Aorta (tissue), 5 donors: ENCODE measurements at places on chromosomes 5 and 9. TPM values are rescaled to one million over a fixed set of nuclear protein-coding genes. Genes with fewer than 3 reads are reported as not detected.
A peak's percentile ranks its signal among the peaks of the same experiment; 100 is the strongest.

RXRA gene
- 67.8 TPM for total RNA-seq

SPINK9 gene
- total RNA-seq: not detected

EGFLAM gene
- 13.5 TPM for total RNA-seq

LOX gene
- 125 TPM for total RNA-seq

CYSTM1 gene
- total RNA-seq: 56.5 TPM

WWC1 gene
- 0.36 TPM for total RNA-seq

FGF10 gene
- total RNA-seq: 10.0 TPM

NDFIP1 gene
- 120 TPM for total RNA-seq

PBX3 gene
- 21.6 TPM for total RNA-seq

SKP2 gene
- total RNA-seq: 16.1 TPM

FBN2 gene
- 1.5 TPM for total RNA-seq

DNA sequence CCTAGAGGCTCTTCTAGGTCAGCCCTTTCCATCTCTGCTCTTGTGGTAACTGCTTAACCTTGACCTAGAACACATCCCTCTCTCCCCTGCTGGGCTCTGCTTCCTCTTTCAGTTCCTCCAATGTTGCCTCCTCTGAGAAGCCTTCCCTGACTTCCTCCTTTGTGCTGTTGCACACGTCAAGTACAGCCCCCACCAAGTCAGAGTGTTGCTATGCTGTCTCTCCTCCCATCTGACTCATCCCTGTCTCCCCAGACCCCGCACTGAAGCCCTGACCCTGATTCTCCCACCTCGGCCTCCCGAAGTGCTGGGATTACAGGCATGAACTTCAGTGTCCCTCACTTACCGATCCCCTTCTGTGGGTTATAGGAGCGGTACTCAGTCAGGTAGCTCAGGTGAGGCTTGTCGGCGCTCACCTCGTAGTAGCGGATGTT lies 10.4 kb upstream of the TRIM14 start:
- no peak for DNase-seq
- H3K27ac ChIP-seq: no peak overlapping the region
- no peaks in the 10 kb centered on the region for H3K36me3 ChIP-seq
- no peak overlapping the region for H3K4me3 ChIP-seq

DNA sequence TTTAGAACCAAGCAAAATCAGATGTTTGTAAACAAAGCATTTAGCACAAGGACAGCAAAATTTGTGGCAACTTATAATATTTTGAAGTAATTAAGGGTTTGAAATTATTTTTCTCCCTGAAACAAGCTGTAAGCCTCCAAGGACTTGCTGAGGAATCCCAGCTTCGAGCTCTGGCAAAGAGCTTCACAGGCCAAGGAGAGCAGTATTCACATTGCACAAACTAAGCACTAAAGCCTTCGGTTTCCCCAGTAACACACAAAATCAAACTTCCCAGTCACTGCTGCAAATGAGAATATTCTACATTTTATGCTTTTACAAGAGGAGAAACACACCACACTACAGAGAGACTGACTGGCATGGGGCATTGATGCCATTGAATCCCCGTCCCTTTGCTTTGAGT lies 101.9 kb downstream of the WDR41 start:
- no peaks in the 10 kb centered on the region for H3K36me3 ChIP-seq
- no peaks in the 10 kb centered on the region for H3K27me3 ChIP-seq
- H3K4me3 ChIP-seq: no peak overlapping the region
- H3K4me1 ChIP-seq: peaks cover 5% of the 10 kb centered on the region
- H3K27ac ChIP-seq: peak overlapping the region; percentile 78

DNA sequence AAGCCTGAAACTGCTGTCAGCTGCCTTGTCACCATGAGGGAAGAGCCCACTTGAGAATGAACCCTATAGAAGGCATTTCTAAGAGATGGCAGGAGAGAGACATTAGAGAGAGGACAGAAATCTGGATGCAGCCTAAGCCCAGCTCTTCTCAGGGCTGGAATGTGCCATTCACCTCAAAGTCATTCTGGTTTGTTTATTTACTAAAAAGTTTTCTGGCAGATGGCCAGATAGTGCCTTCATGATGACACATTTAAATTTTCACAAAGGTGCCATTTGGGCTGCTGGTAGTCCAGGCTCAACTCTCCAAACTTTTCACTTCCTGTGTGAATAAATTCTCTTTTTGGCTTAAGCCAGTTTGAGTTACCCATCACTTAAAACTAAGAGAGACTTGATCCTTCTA lies 144.6 kb upstream of the ZNF366 start:
- no peak for DNase-seq
- H3K27me3 ChIP-seq: no peaks in the 10 kb centered on the region
- no peak overlapping the region for H3K4me3 ChIP-seq
- no peak overlapping the region for H3K27ac ChIP-seq
- H3K4me1 ChIP-seq: no peaks in the 10 kb centered on the region

- H3K4me3 ChIP-seq: no peak overlapping the region
- no peaks in the 10 kb centered on the region for H3K27me3 ChIP-seq
- no peaks in the 10 kb centered on the region for H3K36me3 ChIP-seq
- no peak overlapping the region for H3K27ac ChIP-seq
- no peaks in the 10 kb centered on the region for H3K4me1 ChIP-seq
Measured at GRCh38 chr5:120456006-120456405, 8.1 kb upstream of the PRR16 start.

DNA sequence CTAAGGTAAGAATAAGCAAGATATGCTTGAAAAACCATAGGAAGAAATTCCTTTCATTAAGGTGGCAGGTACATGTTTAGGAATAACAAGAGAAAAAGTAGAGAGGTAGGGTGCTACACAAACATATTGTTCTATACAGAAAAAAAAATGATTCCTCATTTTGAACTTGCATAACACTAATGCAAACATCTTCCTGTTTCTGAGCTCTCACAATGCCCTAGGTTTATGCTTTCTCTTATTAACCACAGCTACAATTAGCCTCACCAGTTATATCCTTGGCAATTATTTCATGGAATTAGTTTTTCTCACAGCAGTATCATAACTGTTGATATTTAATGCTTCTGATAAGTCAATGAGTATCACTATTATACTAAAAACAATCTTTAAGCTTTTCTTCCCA lies 20.7 kb downstream of the CEMIP2 start:
- H3K4me3 ChIP-seq: no peak overlapping the region
- H3K4me1 ChIP-seq: no peaks in the 10 kb centered on the region
- H3K27ac ChIP-seq: no peak overlapping the region
- no peak for DNase-seq
- no peaks in the 10 kb centered on the region for H3K27me3 ChIP-seq

GRCh38 chr9:77589046-77589795 lies 58.9 kb downstream of the GNA14 start:
- no peak for DNase-seq
- no peak overlapping the region for H3K4me3 ChIP-seq
- no peak overlapping the region for H3K27ac ChIP-seq
- H3K27me3 ChIP-seq: no peaks in the 10 kb centered on the region
- no peaks in the 10 kb centered on the region for H3K4me1 ChIP-seq

DNA sequence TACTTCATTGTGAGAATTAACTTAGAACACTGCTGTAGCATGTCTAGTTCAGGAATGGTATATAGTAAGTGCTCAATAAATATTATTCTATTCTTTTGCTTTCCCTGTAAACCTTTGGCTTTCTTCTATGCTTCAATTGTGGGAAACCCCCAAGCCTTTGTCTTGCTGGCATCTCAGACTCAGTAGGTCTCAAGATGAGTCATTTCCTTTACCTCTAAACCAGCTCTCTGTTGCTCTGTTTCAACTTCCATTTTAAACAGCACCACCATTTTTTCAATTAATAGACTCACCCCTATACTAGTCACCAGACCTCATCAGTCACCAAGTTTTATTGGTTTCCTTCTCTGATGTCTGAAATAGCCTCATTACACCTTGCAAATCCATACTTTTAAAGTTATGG lies 43.5 kb downstream of the DMAC1 start:
- H3K4me1 ChIP-seq: no peaks in the 10 kb centered on the region
- DNase-seq: no peak
- no peak overlapping the region for H3K4me3 ChIP-seq
- no peaks in the 10 kb centered on the region for H3K27me3 ChIP-seq
- no peaks in the 10 kb centered on the region for H3K36me3 ChIP-seq

GRCh38 chr5:29218138-29218537 lies 1975.3 kb upstream of the CDH6 start:
- H3K36me3 ChIP-seq: no peaks in the 10 kb centered on the region
- no peaks in the 10 kb centered on the region for H3K4me1 ChIP-seq
- no peak overlapping the region for H3K4me3 ChIP-seq

DNA sequence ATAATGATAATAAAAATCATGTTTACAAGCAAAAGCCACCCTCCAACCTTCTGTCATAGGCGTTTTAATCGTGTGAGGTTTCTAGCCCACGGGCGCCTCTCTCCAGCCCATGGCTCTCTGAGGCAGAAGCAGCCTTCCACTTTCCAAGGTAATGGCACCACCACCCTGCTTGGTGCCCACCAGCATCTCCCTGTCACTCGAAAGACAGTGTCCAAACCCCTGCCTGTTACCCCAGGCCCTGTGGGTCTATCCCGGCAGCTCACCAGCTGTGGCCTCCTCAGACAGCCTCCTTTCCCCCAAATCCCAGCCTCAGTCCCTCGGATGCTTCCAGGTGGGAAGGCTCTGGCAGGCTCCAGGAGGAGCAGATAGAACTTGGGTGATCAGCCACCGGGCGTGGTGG lies 123.8 kb upstream of the LPCAT1 start:
- H3K27me3 ChIP-seq: peaks cover 2% of the 10 kb centered on the region
- no peak overlapping the region for H3K4me3 ChIP-seq
- DNase-seq: no peak
- H3K4me1 ChIP-seq: no peaks in the 10 kb centered on the region
- H3K27ac ChIP-seq: no peak overlapping the region

GRCh38 chr5:119353686-119354366 lies 2.0 kb upstream of the TNFAIP8 start:
- no peak for DNase-seq
- no peaks in the 10 kb centered on the region for H3K4me1 ChIP-seq
- H3K27ac ChIP-seq: no peak overlapping the region
- H3K36me3 ChIP-seq: no peaks in the 10 kb centered on the region

- peaks cover 3% of the 10 kb centered on the region for H3K27me3 ChIP-seq
- no peak overlapping the region for H3K27ac ChIP-seq
- peak; percentile 52 for DNase-seq
- no peaks in the 10 kb centered on the region for H3K4me1 ChIP-seq
Measured at GRCh38 chr9:130263601-130264413, 1.8 kb upstream of the HMCN2 start.

GRCh38 chr9:134960701-134961181 lies 43.0 kb upstream of the FCN1 start:
- no peak overlapping the region for H3K4me3 ChIP-seq
- H3K36me3 ChIP-seq: no peaks in the 10 kb centered on the region
- H3K27ac ChIP-seq: no peak overlapping the region
- H3K27me3 ChIP-seq: no peaks in the 10 kb centered on the region

DNA sequence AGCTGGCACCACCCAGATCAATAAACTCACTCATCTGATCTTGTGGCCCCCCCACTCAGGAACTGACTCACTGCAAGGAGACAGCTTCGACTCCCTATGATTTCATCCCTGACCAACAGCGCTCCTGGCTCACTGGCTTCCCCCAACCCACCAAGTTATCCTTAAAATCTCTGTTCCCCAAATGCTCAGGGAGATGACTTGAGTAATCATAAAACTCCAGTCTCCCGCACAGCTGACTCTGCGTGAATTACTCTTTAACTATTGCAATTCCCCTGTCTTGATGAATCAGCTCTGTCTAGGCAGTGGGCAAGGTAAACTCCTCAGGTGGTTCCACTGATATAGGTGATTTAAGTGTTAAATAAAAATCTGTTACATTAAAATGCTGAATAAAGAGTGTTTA lies 1.9 kb upstream of the TRIM32 start:
- no peaks in the 10 kb centered on the region for H3K36me3 ChIP-seq
- no peak for DNase-seq
- no peaks in the 10 kb centered on the region for H3K27me3 ChIP-seq

- H3K27me3 ChIP-seq: no peaks in the 10 kb centered on the region
- no peak overlapping the region for H3K27ac ChIP-seq
- H3K4me3 ChIP-seq: no peak overlapping the region
- H3K4me1 ChIP-seq: peaks cover 3% of the 10 kb centered on the region
- no peak for DNase-seq
Measured at GRCh38 chr9:13587571-13587970, 308.1 kb upstream of the MPDZ start.

DNA sequence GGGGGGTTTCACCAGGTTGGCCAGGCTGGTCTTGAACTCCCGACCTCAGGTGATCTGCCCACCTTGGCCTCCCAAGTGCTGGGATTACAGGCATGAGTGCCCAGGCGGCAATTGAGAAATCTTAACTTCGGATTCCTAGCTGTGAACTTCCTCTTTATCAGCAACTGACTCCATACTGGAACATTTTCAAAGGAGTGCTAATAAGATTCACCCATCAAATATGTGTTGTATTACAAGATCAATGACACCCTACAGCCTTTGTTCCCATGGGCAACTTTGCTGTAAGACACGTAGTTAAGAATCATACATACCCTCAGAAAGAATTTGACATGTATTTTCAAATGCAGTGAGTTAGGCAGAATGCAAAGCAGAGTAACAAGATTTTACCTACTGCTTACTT lies 23.1 kb upstream of the ACOT12 start:
- H3K4me3 ChIP-seq: no peak overlapping the region
- no peaks in the 10 kb centered on the region for H3K27me3 ChIP-seq
- no peak overlapping the region for H3K27ac ChIP-seq
- DNase-seq: no peak
- H3K36me3 ChIP-seq: peaks cover 2% of the 10 kb centered on the region

- H3K4me3 ChIP-seq: no peak overlapping the region
- no peaks in the 10 kb centered on the region for H3K4me1 ChIP-seq
- no peaks in the 10 kb centered on the region for H3K27me3 ChIP-seq
Measured at GRCh38 chr9:116860509-116861120, 173.5 kb downstream of the TRIM32 start.

GRCh38 chr9:136808806-136809158 lies 1.0 kb downstream of the RABL6 start:
- no peaks in the 10 kb centered on the region for H3K36me3 ChIP-seq
- DNase-seq: no peak
- H3K27me3 ChIP-seq: no peaks in the 10 kb centered on the region
- peak overlapping the region; percentile 91 for H3K4me3 ChIP-seq
- H3K4me1 ChIP-seq: no peaks in the 10 kb centered on the region
- no peak overlapping the region for H3K27ac ChIP-seq

DNA sequence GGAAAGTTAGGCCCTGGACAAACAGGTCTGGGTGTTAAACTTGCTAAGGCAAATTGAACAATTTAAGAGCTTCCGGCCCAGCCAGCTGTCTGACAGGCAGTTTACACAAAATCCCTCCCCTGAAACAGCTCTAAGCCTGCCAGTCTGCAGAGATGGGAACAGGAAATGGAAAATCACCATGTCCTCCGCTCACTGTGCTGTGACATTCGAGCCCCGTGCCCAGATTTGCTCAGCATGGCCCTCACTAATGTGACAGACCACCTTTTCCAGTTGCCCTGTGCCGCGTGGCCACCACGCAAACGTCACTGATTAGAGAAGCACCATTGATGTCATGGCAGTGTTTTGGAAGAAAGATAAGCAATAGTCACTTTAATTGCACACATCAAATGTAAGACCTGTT lies 41.0 kb downstream of the CCNJL start:
- no peak overlapping the region for H3K4me3 ChIP-seq
- no peaks in the 10 kb centered on the region for H3K27me3 ChIP-seq
- H3K4me1 ChIP-seq: no peaks in the 10 kb centered on the region
- no peak overlapping the region for H3K27ac ChIP-seq
- no peak for DNase-seq
